Activated B cell treated with CpG ODN at 0.5 μM for 24 hours (primary cell): ENCODE measurements at places on chromosomes 4 and X. TPM values are rescaled to one million over a fixed set of nuclear protein-coding genes. Genes with fewer than 3 reads are reported as not detected.

DNA sequence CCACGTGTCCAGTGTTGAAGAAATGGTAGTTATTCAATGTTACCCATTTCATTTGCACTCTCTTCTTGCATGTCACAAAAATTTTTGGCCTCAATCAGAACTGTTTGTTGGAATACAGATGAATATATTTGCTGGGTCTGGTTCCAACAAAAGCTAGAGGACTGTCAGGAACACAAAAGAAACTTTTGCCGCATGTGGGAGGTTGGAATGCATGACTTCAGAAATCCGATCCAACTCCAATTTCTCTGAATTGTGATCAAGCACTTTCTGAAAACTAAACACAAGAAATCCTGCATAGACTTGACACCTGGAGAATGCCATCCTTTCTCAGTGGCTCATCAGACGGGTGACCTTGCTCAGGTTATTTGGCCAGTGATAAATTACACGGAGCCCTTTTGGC lies 15.4 kb downstream of the SETD7 start:
- no peak for DNase-seq

GRCh38 chr4:112130906-112131305 lies 14.3 kb upstream of the FAM241A start:
- no peak for DNase-seq

DNA sequence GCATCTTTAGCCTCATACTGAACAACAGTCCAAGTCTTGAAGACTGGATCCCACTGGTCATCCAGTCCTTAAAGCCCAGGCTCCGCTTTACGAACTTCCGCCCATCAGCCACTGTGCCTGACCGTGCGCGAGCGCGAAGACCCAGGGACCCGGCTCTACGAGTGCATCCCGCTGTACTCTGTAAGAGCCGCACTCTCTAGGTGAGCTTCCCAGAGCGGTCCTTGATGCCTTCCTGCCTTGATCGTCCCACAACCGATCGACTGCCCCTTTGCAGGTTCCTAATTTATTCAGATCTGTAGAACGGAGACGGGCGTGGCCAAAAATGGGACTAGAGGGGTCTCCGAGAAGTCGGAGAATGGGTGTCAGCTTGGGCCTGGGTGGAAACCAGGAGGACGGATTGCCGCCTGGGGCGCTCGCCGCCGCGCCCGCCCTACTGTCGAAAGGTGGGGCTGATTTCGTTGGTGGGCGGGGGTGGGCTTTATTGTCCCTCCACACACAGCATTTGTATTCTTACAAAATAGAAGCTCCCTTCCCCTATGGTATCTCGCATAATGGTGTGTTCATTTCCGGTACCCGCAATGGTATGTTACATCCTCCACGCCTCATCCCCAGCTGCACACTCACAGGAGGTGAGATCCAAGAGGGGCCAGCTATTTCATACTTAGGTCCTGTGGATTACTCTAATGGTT lies 42.3 kb upstream of the FAM156A start:
- DNase-seq = no peak

GRCh38 chrX:7077241-7078230 lies 70.0 kb upstream of the STS start:
- DNase-seq = no peak

GRCh38 chr4:7863911-7864681 lies 75.6 kb downstream of the AFAP1 start:
- no peak for DNase-seq

GRCh38 chr4:117874216-117874615 lies 160.1 kb upstream of the NDST3 start:
- no peak for DNase-seq

GRCh38 chr4:122787940-122788339 lies 38.7 kb upstream of the FGF2 start:
- no peak for DNase-seq

GRCh38 chr4:172927096-172927814 lies 241.4 kb upstream of the GALNT7 start:
- no peak for DNase-seq

DNA sequence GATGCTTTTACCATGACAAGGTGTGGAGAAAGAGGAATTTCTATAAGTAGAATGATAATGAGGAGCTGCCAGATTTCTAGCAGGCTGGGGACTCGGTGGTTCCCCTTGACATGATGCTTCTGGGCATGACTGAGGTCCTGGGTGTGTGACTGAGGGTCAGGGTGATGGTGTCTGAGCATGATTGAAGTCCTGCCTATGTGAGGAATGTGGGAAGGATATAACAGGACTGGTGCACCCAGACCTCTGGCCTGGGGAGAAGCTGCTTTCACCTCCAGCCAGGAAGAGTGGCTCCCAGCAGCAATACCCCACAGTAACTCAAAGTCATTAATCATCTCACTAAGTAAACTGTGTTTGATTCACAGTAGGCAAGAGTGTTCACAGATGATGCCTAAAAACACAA lies 17.4 kb downstream of the SORBS2 start:
- no peak for DNase-seq

DNA sequence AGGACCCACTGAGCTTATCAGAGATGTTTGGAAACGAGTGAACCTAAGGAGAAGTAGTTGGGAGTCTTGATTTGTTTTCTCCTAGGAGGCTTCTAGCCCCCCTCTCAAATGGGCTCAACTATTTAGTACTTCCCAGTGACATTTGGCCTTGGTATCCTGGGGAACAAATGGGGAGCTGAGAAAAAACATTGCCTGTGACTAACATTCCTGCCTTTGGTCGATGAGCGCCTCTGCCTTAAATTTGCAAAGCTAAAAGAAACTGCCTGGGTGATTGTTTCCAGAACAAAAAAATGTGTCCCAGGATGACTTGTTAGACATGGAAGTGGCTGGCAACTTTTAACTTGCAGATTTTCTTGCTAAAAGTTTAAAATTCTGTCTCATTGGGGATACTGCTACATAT lies 58.8 kb upstream of the IGFBP7 start:
- no peak for DNase-seq

- no peak for DNase-seq
Observed at GRCh38 chr4:169649545-169650226, 29.3 kb downstream of the CLCN3 start.

- DNase-seq = no peak
Observed at GRCh38 chr4:117641519-117641918, 392.8 kb upstream of the NDST3 start.

GRCh38 chrX:70262952-70263567 lies 3.1 kb upstream of the P2RY4 start:
- no peak for DNase-seq

DNA sequence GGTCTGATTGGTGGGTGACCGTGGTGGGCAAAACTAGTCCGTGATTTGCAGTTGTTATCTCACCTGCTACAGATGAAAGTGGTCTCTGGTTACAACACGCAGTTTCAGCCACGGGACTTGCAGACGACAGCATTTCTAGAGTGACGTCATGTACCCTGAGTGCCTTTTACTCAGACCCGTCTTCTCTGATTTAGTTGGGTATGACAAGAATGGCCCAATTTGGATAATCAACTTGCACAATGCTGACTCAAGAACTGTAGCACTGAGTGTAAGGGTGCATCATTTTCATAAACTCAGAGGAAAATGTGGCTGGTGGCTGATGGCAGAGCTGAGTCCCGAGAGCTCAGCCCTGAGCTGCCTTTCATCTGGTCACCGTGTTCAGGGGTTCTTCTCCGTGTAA lies 281.4 kb upstream of the FRG1 start:
- no peak for DNase-seq

DNA sequence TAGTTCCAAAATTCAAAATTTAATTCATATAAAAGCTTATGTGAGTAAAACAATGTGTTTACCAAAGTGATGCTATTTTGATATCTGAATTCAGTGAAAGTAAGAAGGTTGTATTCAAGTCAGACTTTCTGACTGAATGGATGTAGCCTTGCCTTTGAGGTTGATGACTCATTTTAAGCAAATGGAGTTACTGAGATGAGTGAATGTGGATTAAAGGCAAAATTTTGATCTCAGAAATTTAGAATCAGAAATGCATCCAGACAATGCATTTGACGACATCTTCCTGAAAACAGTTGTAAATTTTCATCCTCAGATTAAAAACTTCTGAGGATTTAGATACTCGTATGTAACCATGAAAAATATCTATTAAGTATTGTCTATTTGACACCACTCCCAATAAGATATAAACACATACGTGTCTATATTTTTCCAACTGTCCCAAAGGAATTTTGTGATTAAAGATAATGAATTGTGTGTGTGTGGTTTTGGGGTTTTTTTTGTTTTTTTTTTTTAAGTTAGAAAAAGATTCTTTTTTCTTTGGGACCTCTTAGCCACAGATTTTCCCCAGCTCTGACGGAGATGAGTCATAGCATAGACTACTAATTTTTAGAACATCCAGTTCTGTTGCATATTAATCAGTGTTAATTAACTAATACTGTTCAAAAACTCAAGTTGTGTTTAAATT lies 34.4 kb downstream of the NFKB1 start:
- DNase-seq = no peak

GRCh38 chrX:39827951-39828350 lies 269.8 kb downstream of the BCOR start:
- DNase-seq = peak; percentile 57

- no peak for DNase-seq
Observed at GRCh38 chr4:111268769-111269414, 646.0 kb upstream of the PITX2 start.

DNA sequence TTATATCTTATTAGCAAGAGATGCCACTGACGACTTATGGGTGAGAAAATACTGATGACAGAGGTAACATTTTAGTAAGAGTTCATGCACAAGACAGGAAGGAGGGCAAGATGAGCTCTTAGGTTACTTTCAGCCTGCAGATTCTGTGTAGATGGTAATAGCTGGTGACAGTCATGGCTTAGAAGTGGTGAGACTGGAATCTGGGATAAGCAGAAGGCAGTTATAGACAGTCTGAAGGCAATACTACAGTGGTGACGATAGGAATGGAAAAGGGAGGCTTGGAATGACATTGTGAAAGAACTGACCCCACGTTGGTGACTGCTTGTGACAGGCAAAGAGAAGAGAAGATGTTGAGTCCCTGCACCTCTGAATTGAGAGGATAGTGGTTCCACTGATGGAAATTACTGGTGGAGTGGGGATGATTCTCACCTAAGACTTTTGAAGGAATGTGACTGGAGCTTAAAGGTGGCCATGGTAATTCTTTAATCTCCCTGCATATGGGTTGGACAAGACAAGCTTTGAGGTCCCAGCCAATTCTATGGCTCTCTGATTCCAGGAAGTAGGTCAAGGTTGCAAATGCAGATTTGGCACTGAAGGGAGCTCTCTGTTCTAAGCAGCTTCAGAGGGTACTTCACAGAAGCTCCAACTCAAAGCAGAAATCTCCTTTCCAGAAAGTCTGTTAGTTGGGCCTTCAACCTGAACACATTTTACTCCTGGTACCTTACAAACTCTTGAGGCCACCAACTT lies 99.7 kb downstream of the RASL11B start:
- no peak for DNase-seq

GRCh38 chrX:124862301-124862700 lies 457.4 kb upstream of the TEX13C start:
- no peak for DNase-seq

GRCh38 chrX:70030301-70030767 lies 19.4 kb downstream of the AWAT2 start:
- DNase-seq = no peak

DNA sequence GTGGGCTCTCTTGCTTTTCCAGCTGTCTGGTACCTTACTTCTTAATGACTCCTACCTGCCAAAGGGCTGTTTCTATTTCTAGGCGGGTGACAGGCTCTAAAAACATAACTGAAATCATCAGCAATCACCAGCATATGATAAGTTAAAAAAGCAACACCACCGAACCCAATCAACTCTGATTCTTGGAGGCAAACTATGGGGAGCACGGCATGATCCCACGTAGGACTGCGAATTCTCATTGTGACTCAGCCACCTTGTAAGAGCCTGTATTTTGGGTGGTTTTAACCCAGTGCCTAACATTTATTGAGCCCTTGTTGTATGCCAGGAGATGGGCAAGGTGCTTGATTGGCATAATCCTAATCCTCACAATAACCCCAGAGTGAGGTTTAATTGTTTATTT lies 156.8 kb downstream of the PACRGL start:
- no peak for DNase-seq

- no peak for DNase-seq
Observed at GRCh38 chrX:71579136-71579989, 1.1 kb downstream of the GCNA start.

- no peak for DNase-seq
Observed at GRCh38 chrX:6021316-6022091, 207.2 kb downstream of the NLGN4X start.

GRCh38 chrX:8305350-8305749 lies 134.3 kb upstream of the VCX2 start:
- no peak for DNase-seq

DNA sequence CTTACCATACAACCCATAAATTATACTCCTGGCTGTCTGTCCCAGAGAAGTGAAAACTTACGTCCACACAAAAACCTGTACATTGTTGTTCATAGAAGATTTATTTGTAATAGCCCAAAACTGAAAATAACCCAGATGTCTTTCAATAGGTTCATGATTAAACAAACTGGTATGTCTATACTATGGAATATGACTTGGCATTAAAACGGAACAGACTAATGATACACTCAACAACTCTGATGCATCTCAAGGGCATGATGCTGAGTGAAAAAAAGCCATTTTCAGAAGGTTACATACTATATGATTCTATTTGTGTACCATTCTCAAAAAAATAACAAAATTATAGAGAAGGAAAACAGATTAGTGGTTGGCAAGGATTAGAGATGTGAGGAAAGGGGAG lies 11.6 kb upstream of the MND1 start:
- no peak for DNase-seq

DNA sequence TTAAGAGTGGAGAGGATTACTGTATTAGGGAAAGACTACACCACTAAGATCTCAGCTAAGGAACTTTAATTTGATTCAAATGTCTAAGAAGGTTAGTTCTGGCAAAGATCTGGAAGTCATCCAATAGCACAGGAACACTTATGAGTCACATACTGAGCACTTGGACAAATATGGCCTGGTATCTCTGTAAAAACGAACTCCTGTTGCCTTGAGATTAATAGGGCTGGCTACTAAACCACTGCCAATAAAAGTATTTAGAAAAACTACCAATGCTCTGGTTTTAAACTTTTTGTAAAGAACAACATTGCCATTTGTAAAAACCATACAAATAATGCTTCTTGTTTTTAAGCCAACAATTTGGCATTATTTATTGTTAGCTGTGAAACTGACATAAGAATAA lies 70.5 kb downstream of the SEC24D start:
- no peak for DNase-seq

GRCh38 chr4:112112590-112113170 lies 32.6 kb upstream of the FAM241A start:
- no peak for DNase-seq

The SEPTIN6 gene
- 330 and 338 TPM in 2 replicates for total RNA-seq

The HMGN5 gene
- total RNA-seq = 1.0 and 1.2 TPM in 2 replicates

The PF4V1 gene
- not detected in 2 replicates for total RNA-seq

The MAGEB10 gene
- not detected in 2 replicates for total RNA-seq

The TBC1D9 gene
- 37.9 and 46.0 TPM in 2 replicates for total RNA-seq

The FAM47E gene
- total RNA-seq = 0.39 TPM in 1 of 2 replicates, not detected in the other

The OFD1 gene
- 57.3 and 61.4 TPM in 2 replicates for total RNA-seq

The BBS7 gene
- 7.5 and 9.4 TPM in 2 replicates for total RNA-seq

The VCX gene
- total RNA-seq = not detected in 2 replicates

The CLNK gene
- total RNA-seq = 0.37 and 0.58 TPM in 2 replicates

The GYPE gene
- 3.7 and 4.0 TPM in 2 replicates for total RNA-seq

The CENPE gene
- total RNA-seq = 2.4 and 2.5 TPM in 2 replicates

The CFI gene
- total RNA-seq = not detected in 2 replicates

The MTMR8 gene
- 4.3 and 4.7 TPM in 2 replicates for total RNA-seq

The GPR143 gene
- not detected in 2 replicates for total RNA-seq

The CXCL1 gene
- not detected in 2 replicates for total RNA-seq

The SOD3 gene
- not detected in 2 replicates for total RNA-seq

The CLDN22 gene
- not detected in 2 replicates for total RNA-seq

The F8A2 gene
- total RNA-seq = not detected in 2 replicates

The WNK3 gene
- total RNA-seq = 0.40 and 0.46 TPM in 2 replicates

The UCHL1 gene
- total RNA-seq = 1.9 and 2.6 TPM in 2 replicates

The SPANXB1 gene
- not detected in 2 replicates for total RNA-seq
